COLO829 (cell line): ENCODE measurements at places on chromosomes 4 and X.

DNA sequence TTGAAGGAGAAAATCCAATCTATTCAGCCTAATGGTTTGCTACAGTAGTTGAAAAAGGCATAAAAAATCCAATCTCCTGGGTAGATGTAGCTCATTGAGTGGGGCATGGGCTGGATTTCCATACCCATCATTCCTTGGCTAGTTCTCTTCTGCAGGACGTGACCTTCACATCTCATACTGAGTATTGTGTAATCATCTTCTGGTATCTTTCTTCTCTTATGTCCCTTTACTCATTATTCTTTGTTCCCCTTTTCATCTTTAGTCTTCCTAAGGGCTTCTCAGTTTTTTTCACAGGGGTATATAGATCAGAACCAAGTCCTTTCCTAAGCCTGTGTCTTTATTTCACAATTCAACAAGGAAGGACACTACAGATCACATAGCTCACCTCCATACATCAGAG lies 727.6 kb upstream of the MAGEB2 start:
- DNase-seq = no peak

- DNase-seq = no peak
Observed at GRCh38 chr4:55173580-55173979, 48.2 kb upstream of the KDR start.

DNA sequence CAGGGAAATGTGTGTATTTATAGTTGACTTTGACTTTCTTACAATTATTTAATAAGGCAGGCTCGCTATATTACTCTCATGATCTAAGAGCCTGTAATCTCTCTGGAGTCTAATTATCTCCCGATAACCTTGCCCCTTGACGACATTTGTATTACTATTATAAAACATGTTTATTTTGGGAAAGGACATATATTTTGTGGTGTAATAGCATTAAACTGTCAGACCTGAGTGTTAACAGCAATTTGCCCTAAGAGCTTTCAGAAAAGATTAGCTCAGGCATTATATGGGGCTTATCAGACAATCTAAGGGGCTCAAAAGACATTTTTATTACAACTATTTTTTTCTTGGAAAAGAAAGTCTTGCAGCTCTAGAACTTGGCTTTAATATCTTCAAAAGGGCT lies 427.9 kb upstream of the SLIT2 start:
- no peak for DNase-seq

GRCh38 chr4:174120446-174121295 lies 162.8 kb downstream of the FBXO8 start:
- DNase-seq = peak; percentile 55

DNA sequence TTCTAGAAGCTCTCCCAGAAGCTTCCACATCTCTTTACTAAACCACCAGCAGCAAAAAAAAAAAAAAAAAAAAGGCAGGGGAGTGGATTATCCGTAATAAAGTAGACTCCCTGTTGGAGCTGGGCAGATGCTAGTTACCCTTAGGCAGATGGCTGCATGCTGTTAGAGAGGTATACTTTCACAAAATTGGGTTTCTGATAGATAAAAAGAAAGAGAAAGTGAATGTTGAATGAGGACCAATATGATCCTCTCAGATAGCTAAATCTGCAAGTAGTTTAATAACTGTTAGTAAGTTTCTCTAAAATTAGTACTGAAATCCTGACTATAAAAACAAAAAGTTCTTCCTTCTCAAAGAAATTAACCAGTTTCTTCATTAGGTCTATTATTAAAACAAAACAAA lies 195.4 kb downstream of the ANAPC10 start:
- no peak for DNase-seq

DNA sequence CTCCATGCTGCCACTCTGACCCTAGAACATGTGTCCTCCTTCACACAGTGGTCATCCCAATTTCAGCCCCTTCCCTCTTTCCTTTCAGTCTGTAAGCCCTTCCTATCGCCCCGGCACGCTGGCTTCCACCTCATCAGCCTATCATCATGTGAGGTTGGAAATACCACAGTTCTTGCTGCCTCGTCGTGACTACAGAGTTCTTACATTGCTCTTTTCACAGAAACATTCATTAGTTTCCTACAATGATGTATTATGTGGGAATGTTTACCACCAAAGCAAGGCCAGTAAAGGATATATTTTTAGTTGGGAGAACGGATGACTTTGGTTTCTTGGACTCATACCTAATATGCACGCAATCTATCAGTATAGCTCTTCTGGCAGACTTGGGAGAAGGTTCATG lies 169.5 kb upstream of the BOD1L1 start:
- no peak for DNase-seq

DNA sequence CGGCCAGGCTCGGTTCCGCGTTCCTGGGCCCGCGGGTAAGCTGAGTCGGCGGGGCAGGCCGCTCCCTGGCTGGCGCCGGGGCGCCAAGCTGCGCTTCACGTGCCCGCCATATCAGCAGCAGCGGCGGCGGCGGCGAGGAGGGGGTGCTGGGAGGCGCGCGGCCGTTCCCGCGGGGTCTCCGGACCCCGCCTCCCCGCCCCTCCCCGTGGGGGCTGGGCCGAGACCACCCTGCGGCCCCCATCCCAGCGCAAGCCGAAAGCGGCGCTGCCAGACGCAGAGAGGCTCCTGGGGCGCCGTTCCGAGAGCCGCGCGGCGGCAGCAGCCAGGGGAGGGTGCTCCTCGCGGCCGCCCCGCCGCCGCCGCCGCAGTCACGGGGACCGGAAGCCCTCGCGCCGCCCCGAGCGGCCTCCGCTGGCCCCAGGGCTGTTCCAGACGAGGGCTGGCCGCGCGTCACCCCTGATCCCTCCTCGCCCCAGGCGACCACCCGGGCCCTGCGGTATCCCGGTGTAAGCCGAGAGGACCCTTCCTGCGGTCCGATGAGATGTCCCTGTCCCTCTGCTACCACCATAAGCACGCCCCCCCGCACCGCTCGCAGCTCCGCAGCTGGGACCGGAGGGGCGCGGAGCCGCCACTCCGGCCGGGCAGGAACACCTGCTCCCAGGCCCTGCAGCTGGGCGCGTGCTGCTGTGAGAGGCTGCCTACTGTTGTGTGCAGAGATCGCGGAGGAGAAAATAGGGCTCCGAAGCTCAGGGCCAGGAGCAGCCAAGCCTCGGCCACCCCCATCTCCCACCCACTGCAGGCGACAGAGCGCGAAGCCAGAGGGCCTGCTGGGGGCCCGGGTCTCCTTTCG lies 7.5 kb upstream of the BCOR start:
- DNase-seq = no peak

- peak; percentile 13 for DNase-seq
Observed at GRCh38 chrX:103310555-103311398, at the start of gene BEX2. Gene BEX2 (minus strand): TSS chrX:103310990. CDS start chrX:103309976, 1,014 bp downstream.

GRCh38 chr4:27366104-27366823 lies 505.6 kb downstream of the STIM2 start:
- no peak for DNase-seq

DNA sequence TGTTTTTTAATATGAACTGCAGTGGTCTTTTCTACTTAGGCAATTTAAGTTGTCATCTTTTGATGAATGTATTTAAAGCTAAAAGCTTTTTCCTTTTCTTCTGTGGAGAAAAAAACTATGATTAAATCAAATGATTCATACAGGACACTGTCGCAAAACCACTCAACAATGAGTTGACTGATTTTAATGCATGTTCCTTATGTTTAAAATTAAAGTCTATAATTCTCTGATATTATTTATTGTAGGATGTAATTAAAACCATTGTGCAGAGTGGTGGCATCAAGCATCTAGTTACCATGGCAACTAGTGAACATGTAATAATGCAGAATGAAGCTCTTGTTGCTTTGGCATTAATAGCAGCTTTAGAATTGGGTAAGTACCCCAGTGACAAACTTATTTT lies 172.5 kb downstream of the RAP1GDS1 start:
- DNase-seq = peak; percentile 13

DNA sequence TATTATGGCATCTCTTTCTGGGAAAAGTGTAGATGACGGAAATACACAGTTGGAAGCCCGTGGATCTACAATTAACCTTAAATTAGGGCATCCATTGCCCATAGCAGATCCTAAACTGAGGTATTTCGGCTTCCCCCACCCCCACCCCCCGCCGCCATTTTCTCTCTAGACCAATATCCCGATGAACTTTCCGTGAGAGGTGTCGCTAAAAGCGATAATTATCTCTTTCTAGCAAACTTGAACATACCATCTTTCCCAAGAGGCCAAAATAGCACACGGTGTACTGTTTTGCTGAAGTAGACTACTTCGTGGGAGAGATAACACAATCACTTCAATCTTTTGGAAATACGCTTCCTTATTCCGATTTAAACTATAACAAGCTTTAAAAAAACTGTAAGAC lies 554 bp downstream of the KLHL15 start:
- no peak for DNase-seq

DNA sequence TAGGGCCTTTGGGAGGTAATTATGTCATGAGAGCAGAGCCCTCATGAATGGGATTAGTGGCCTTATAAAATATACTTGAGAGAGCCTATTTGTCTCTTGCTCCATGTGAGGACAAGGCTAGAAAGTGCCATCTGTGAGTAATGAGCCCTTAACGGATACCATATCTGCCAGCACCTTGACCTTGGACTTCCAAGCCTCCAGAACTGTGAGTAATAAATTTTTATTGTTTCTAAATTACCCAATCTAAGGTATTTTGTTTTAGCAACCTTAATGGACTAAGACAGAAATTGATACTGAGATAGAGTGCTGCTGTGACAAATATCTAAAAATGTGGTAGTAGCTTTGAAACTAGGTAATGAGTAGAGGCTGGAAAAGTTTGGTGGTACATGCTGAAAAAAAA lies 285.0 kb upstream of the DIPK2B start:
- DNase-seq = no peak

DNA sequence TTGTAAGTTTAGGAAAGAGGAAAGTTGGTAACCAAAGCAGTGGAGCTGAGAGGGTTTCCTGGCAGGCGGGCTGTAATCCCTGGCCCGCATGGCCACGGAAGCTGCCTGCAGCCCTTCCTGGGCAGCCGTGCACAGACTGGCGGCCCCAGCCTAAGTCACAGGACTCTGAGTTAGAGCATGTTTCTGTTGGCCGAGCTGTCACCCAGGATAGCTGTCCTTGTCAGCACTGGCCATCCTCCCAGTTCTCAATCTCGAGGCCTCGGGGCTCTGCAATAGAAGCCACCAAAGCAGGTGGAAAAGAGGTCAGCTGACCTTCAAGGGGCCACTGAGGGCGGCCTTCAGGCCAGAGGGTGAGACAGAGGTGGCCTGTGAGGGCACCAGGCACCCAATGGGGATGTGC lies 20.5 kb downstream of the PNMA6E start:
- no peak for DNase-seq

DNA sequence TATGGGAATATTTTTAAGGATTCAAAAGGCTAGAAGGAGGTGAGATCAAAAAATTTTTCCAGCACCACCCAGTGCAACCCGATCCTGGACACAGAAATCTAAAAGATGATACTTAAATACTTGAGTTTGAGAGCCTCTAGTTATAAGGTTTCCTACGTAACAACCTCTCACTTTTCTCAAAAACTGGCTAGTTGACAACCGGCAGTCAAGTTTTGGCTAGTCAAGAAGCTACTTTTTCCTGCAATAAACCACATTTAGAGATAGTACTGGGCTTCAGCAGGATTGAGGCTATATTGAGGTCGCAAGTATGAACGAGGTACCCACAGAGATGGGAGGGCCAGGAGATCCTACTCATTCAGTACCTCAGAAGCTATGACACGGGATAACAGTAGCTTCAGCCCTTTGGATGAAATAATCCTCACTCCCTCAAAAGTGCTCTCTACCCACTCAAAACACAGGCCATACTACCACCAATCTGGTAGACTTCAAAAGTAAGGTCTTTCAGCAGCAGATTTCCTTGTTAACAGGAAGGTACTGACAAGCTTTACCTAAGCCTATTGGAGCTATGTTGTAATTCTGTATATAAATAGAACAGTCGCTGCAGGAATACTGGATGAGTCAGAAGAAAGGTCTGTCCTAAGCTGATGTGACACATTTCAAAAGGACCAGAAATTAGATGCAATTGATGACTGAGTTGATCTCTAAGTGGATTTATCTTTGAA lies 1.5 kb upstream of the TSPAN5 start:
- DNase-seq = no peak

- no peak for DNase-seq
Observed at GRCh38 chr4:152795891-152796290, 16.1 kb downstream of the ARFIP1 start.

GRCh38 chr4:114038762-114039387 lies 59.4 kb upstream of the ARSJ start:
- DNase-seq = no peak

DNA sequence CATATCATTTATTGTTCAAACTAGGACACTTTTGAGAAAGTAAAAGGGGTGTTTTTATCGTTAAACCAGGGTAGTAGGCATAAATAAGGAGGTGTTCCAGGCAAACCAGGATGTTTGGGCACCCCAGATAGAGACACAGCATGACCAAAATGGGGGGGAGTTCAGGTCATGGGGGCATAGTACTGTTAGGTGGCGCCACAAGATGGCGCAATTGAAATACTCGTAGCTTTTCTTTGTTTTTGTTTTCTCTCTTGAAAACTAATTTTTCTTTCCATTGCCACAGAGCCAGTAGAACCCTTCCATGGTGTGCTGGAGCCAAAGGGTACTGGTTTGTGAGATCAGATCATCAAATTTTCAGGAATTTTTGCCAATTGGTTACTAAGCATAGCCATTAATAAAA lies 283.4 kb downstream of the BCOR start:
- no peak for DNase-seq

- peak; percentile 82 for DNase-seq
Observed at GRCh38 chrX:16160729-16161128, 6.6 kb upstream of the MAGEB17 start.

GRCh38 chrX:4935846-4936245 lies 1222.4 kb upstream of the PRKX start:
- DNase-seq = peak; percentile 1

DNA sequence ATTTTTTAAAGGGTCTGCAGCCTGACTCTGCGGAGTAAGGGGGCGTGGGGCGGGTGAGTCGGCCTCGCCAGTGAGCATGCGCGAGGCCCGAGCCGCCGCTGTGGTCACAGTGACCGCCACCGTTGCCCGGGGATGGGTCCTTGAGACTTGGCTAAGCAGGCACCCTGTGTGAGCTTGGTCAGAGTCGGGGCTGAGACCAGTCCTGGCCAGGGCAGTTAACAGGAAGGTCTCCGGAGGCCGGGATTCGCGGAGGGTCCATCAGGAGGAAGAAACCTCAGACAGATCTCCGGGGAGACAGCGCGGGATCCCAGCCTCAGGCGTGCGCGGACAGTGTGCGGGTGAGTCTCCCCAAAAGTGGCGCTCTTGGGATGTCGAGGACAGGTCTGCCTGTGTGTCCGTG lies 1384.4 kb upstream of the PCDH10 start:
- DNase-seq = no peak

- DNase-seq = no peak
Observed at GRCh38 chr4:169047956-169048355, 37.9 kb upstream of the CBR4 start.

- no peak for DNase-seq
Observed at GRCh38 chrX:104522386-104522785, 43.6 kb upstream of the IL1RAPL2 start.

DNA sequence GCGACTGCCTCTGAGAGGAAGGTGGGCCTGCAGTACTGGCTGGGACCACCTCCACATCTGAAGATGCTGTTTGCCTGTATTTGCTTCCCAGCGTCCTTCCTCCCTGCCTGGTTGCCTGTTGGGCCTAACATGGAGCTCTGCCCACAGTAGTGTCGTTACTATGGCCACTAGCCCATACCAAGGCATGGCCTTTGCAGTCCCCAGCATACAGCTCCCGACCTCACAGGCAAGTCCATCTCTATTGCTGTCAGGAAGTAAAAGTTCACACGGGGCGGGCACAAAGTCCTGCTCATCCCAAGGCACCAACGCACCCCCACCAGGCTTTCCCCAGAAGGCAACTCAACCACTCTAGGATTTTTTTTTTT lies 71.6 kb downstream of the MAML3 start:
- no peak for DNase-seq
